ENCODE measurements at places on chromosomes 1 and 21.

- DNase-seq, result no peak
Measured at GRCh38 chr1:22787636-22788035, 77.0 kb downstream of the EPHB2 start.

DNA sequence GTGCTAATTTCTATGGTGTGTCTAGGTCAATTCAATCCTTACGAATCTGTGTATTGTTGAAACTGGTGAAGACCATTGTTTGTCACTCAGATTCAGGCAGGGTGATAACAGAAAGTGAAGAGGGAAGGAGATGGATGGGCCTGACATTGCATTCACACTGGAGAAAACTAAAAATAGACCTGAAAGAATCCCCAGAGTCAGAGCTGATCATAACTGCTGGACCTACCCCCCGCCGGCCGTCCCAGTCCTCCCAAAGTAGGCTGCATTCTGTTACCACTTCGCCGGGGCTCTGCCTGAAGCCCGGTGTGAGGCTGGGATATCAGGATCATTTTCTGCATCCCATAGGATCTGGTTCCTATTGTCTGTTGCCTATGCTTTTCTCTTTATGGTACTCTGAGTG lies 121.1 kb downstream of the NUF2 start:
- DNase-seq, result no peak

GRCh38 chr1:183432548-183432875 lies 14.3 kb upstream of the NMNAT2 start:
- no peak for DNase-seq

DNA sequence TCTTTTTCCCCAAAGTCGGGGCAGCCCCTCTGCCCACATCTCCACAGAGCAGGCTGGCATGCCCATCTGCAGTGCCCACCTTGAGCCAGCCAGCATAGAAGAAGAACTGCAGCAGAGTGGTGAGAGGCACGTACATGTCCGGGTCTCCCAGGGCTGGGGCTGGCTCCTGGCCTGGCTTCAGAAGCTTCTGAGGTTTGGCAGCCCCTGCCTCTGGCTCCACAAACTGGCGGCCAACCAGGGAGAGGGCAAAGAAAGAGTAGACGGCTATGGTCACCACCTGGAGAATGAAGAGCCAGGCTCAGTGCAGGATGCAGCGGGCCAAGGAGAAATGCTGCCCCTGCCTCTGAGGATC lies 3.0 kb downstream of the BEST4 start:
- no peak for DNase-seq

DNA sequence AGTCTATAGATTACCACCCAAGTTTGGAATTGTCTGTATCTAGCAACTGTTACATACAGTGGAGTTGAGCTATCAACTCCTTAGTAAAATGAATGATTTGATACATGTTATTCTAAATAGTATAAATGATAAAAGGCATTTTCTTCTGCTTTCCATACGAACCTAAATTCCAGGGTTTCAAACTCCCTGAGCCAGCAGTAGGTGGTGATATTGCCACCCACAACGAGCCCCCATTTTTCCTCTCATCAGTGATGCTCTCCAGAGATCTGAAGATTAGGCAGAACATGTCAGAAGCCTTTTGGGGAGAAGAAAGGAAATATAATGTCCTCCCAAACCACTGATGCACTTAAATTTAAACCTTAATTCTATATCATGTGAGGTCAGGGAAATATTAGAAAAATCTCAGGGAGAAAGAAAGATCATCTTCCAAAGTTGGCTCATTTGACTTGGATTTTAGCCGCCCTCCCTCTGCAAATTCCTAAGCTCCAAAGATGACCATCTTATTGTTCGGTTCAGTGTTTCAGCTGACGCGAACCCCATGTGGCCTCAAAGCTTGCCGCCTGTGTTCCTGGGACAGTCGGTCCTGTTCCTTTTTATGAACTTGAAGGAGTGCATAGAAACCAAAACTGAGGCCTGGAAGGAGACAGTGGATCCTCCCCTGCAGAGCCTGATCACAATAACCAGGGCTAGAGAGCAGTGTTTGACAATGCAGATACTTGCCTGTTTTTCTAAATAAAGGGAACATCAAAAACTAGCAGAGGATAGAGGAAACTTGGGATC lies 2.3 kb downstream of the EVA1C start:
- no peak for DNase-seq

GRCh38 chr1:47655521-47656300 lies 217.9 kb downstream of the FOXD2 start:
- no peak for DNase-seq

DNA sequence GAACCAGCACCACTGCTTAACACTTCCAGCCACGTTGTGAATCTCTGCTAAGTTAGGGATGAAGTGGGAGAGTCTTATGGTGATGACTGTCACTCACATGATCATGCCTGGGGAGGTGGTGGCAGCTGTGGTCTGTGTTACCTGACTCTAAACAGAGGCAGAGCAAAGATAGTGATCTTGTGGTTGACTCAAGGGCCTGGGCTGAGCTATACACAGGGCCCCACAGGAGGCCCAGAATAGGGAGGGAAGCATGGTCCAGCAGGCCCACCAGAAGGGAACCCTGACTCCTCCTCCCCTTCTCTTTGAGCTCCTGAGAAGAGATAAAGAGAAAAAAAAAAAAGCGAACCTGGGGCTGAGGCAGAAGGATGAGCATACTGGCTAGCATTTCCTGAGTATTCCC lies 55.0 kb downstream of the PLXNA2 start:
- DNase-seq, result no peak

GRCh38 chr1:232533328-232533727 lies 96.6 kb downstream of the SIPA1L2 start:
- DNase-seq, result no peak

- no peak for DNase-seq
Measured at GRCh38 chr1:184757891-184758290, 3.2 kb upstream of the EDEM3 start.

GRCh38 chr1:89616844-89617627 lies 15.9 kb upstream of the LRRC8C start:
- no peak for DNase-seq

GRCh38 chr1:35764283-35764682 lies 5.5 kb downstream of the CLSPN start:
- no peak for DNase-seq

DNA sequence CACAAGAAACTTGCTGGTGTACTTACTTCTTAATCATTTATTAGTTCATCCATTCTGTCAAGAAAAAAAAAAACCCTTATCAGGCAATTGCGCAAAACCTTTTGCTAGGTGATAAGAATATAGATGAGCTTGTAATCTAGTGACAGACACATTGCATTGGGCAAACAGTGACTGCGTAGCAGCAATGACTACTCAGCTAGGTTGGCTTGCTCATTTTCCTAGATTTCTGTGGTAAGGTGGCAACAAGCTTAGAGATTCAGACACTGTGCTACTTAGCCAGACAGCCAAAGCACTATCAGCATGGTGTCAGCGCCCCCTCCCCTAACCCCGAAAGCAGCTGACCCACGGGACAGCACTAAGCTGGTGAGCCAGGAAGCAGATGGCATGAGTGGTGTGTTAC lies 203.1 kb downstream of the BARHL2 start:
- DNase-seq, result no peak

GRCh38 chr1:182050481-182051448 lies 10.7 kb downstream of the ZNF648 start:
- DNase-seq, result no peak

DNA sequence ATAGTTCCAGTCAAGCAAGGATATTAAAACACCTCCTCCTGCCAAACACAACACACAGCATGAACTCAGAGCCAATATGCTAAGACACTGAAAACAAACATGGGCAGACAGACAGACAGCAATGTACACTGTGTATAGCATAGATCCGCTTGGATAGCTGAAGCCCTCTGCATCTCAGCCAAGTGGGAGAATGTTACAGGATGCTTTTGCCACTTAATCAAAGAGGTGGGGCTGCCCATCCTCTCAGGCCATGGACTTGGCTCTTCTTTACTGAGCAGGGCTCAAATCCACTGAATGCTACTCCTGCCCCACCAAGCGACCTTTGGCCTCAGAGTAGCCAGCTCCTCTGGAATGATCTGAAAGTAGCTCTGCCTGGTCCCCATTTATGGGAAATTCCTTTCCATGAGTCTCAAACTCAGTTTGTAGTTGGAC lies 64.7 kb upstream of the NGF start:
- no peak for DNase-seq

DNA sequence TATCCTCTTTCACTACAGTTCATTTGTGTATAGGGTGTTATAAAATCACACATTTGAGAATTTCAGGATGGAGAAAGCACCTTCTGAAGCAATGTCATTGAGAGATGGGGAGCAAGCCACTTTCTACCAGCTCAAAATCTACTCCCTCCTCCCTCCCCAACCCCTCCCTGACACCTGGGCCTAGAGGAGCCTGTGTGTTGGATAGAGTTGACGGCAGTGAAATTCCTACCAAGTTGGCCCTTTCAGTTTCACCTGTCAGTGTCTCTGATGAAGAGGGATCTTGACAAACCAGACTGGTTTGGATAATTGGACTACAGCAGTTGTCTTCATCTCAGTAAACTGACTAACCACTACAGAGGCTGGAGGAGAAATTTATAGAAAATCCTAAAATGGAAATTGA lies 125.0 kb upstream of the HOOK1 start:
- no peak for DNase-seq

GRCh38 chr1:201184307-201185122 lies 6.1 kb upstream of the IGFN1 start:
- no peak for DNase-seq

DNA sequence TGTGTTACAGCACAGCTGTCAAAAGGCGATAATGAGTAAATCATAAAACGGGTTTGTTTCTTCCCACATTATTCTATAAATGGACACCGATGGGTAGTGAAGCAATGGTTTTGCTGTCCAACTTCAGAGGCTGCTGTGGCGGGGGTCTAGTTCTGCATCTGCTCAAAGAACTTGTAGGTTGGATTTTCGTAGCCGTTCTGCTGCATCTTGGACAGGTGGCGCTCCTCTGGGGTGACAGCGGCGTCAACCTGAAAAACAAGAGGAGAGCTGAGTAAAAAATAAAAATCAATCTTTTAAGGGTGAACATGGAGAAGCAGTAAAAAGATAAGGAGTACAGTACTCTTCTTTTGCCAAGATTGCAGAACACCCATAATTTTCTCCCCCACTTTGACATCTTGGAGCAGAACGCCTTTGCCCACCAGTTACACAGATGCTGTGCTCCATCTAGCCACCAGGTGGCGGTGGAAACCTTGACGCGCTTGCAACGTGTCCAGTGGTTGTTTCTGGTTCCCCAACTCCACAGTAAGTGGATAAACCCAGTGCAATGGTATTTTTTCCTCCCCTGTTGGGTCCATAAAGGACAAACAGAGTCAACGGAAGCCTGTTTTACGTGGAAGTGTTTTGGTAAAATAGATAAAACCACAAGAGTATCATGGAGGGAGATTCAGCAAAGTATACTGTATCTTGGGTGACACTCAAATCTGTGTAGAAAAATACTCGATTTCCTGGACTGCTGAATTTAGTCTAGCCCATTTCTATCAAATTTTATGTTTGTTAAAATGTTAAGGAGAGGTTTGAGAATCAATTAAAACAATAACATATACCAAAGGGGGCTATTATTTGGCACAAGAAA lies 147.0 kb downstream of the GABPA start:
- DNase-seq, result peak; percentile 26

GRCh38 chr1:24856787-24857506 lies 73.1 kb downstream of the RUNX3 start:
- DNase-seq, result no peak

GRCh38 chr1:56094168-56094567 lies 485.2 kb downstream of the PLPP3 start:
- no peak for DNase-seq

DNA sequence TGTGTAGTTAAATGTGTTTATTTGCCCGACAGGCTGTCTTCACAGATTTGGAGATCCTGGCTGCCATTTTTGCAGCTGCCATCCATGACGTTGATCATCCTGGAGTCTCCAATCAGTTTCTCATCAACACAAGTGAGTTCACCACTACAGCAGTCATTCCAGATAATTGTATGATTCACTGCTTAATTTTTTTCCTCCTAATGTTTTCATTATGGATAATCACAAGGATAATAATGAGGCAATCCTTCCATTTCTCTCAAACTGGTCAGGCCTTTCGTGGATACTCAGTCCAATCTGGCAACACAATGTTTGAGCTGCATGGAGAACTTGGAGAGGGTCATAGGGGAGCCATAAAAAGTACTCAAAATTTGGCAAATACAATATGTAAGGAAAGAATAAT lies 168.3 kb upstream of the SGIP1 start:
- no peak for DNase-seq

- peak; percentile 85 for DNase-seq
Measured at GRCh38 chr1:6460301-6461050, 5.5 kb downstream of the TNFRSF25 start.

DNA sequence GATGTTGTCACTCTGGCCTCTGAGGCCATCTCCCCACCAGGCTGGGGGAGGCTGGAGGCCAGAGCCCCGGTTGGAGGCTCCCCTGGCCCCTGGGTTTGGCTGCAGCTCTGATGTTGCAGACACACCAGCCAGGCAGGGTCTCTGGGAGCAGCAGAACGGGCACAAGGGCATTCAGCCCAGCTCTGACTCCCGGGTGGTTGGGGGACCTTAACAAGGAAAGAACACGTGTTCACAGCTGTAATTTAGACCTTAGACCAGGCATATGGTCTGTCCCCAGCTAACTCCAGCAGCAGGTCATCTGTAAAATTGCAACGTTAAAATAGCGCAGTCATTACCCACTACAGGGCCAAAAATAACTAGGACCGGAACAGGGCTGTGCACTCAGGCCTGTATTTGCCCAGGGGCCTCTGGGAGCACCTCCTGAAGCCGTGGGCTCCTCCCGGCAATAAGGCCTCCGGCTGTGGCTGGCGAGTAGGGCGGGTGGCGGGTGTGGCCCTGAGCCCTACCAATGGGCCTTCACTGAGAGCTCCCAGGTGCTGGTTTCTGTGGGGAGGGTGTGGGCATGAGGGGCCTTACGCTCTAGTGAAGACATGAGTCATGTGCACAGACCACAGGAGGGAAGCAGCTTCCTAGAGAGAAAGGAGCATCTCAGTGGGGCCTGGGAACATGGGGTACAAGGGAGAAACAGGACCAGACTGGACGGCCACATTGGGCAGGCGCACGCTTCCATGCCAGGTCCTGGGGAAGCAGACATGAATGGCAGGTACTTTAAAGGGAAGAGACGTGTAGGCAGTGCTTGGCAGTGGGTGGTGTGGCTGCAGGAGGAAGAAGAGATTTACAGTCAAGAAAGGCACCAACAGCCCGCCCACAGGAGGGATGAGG lies 6.1 kb downstream of the LDLRAP1 start:
- peak; percentile 54 for DNase-seq

DNA sequence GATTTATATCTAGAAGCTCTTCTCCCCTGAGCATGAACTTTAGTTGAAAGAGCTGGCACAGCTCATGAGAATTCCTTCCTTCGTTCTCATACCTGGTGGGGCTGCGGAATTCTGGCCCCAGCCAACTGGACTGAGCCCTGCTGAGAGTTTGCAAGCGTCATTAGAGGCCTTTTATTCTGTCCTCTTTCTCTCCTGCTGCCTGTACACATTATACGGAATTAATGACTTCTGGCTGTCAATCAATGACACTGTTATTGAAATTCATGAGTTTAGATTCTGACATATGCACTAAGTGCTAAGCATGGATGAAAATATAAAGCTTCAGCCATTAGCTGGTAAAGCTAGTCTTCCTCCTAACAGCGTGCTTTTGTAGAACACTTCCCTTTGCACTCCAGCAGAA lies 27.5 kb downstream of the KAZN start:
- no peak for DNase-seq
